ENCODE measurements at places on chromosomes 6 and 20. TPM values are rescaled to one million over a fixed set of nuclear protein-coding genes. Genes with fewer than 3 reads are reported as not detected.

Gene DUSP15
- not detected for total RNA-seq

Gene LTV1
- total RNA-seq: 41.2 TPM

Gene KHDRBS2
- not detected for total RNA-seq

GRCh38 chr20:17843246-17844132 lies 125.1 kb downstream of the SNX5 start:
- H3K27me3 ChIP-seq: peaks cover 2% of the 10 kb centered on the region
- peaks cover 32% of the 10 kb centered on the region for H3K4me1 ChIP-seq
- no peak overlapping the region for H3K27ac ChIP-seq
- H3K36me3 ChIP-seq: no peaks in the 10 kb centered on the region
- DNase-seq: peak; percentile 31

DNA sequence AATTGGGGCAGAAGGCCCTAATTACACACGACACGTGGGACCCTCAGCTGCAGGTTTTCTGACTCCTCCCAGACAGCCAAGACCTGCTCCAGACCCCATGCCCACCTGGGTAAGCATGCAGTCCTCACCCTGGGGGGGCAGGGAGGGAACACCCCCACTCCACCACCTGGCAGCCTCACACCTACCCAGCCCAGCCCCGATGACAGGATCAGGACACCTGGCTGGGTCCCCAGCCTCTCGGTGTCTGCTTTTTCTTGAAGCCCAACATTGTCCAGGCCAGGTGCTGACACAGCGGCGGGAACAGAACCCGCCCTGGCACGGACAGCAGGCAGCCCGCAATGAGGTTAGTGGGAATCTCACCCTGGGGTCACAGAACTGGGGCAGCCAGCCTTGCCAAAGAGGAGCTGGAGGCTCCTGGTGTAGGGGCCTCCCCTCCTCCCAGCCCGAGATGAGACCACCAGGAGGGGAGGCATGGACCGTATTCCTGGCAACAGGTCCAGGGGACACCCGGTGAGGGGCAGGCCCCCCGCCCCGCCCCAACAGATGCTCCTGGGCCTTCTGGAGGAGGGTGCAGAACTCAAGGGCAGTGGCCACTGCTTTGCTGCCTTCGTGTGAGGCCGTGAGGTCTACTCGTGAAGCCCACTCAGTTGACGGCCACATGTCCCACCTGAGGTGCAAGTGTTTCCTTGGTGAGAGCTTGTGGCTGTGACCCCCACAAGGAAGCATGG lies 103.8 kb downstream of the DLL1 start:
- H3K4me1 ChIP-seq: no peaks in the 10 kb centered on the region
- DNase-seq: no peak
- no peak overlapping the region for H3K27ac ChIP-seq
- H3K4me3 ChIP-seq: no peak overlapping the region

Data from activated T-helper 2 cell treated with anti-CD3 and anti-CD28 coated beads, Interferon-gamma antibody, Interleukin-2, Interleukin-4, amounts not matched to agents 10 μg/mL and 5 μg/mL and 100 μg/mL, durations not matched to agents 14 hours and 24 hours and 36 hours (primary cell).